Naive thymus-derived CD8-positive, alpha-beta T cell (primary cell): ENCODE measurements at places on chromosomes 2 and 18.
A peak's percentile ranks its signal among the peaks of the same experiment; 100 is the strongest.

GRCh38 chr2:239165206-239165831 is 235.5 kb downstream of the HDAC4 start:
- peak; percentile 43 for DNase-seq

DNA sequence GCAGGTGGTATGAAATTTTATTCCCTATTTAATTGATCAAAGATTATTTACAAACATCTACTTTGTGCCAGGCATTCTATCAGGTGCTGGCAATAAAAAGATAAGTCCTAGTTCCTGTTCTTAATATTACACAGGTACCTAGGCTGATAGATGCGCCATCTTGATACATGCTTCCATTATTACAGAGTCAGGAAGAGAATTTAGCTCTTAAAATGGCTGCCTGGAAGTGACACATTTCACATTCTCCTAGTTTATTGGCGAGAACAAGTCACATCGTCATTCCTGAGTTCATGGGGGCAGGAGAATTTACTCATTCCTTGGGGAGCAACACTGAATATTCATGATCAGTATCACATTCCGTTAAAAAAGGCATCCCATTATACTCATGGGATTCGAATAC is 1.1 kb upstream of the DARS1 start:
- no peak for DNase-seq

- no peak for DNase-seq
Measured at GRCh38 chr2:106127282-106127771, 66.8 kb downstream of the UXS1 start.

- no peak for DNase-seq
Measured at GRCh38 chr2:97688062-97688827, 18.7 kb downstream of the C2orf92 start.

DNA sequence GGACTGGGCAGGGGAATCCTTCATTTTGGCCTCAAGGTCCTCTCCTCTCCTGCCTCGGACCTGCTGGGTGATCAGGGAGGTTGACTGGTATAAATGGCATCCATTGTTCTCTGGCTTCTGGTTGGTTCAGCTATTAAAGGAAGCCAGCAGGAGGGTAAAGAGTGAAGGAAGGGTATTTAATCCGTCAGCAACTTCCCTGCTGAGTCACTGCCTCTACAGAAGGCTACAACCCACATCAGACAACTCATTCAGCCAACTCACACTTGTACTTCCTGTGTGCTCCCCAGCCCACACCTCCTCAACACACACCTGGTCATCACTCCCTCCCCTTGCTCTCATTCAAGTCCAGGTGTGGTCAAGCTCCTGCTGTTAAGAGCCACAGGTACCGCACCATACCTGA is 68.3 kb upstream of the MRPS9 start:
- DNase-seq, result no peak

- DNase-seq, result no peak
Measured at GRCh38 chr2:35714883-35715282, 640.7 kb upstream of the CRIM1 start.

DNA sequence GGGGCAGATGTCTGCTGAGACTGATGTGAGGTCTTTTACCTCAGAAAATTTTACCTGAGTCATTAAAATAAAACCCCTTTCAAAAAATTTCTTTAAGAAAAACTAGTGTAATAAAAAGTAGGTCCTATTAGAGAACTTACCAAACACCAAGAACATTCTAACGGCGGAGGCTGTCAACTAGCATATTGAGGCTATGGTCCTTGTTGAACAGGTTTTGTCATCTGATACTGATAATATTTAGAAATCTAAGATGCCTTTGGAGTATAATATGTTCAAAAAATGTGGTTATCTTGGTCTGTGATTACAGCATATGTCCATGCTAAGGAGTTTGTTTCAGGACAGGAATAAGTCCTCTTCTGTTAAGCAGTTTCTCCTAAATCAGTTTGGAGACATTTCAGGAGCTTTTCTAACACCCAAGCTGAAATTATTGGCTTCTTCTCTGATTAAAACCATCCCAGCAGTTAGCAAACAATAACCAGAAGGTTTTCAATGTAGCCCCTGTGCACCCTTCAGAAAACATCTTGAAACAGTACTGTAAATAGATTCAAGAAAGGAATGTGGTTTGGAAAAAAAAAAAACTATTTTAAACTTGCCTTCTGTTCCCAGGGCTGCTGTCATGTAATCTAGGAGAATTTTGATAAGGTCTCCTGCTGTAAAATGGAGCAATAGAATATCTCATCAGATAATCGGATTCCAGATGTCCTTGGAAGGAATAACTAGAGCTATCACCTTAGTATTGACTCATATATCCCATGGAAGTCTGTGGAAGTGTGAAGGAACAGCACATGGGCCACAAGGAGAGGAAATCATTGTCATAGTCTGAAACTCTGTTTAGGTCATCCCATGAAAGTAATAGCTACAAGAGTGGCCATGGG is 58.7 kb upstream of the B3GNT2 start:
- no peak for DNase-seq

DNA sequence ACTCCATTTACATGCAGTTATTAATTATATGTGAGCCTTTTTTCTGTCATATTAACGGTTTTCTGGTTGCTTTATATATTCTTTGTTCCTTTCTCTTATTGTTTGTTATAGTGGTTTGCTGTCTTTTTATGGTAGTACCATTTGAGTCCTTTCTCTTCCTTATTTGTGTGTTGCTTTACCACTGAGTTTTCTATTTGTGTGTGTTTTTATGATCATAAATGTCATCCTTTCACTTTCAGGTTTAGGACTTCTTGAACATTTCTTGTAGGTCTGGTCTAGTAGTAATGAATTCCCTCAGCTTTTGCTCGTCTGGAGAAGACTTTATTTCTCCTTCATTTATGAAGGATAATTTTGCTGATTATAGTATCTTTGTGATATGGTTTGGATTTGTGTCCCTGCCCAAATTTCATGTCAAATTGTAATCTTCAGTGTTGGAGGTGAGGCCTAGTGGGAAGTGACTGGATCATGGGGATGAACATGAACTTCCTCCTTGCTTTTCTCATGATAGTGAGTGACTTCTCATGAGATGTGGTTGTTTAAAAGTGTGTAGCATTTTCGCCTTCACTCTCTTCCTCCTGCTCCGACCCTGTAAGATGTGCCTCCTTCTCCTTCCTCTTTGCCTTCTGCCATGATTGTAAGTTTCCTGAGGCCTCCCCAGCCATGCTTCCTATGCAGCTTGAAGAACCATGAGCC is 11.5 kb downstream of the GCC2 start:
- DNase-seq, result no peak
